GM23338 (cell line): ENCODE measurements at places on chromosomes 1 and 21. TPM values are rescaled to one million over a fixed set of nuclear protein-coding genes. Genes with fewer than 3 reads are reported as not detected.

Gene MAP3K21
- total RNA-seq: 37.2 and 40.1 TPM in 2 replicates

GRCh38 chr1:1616045-1616790 is 918 bp downstream of the MIB2 start:
- no peak for DNase-seq

DNA sequence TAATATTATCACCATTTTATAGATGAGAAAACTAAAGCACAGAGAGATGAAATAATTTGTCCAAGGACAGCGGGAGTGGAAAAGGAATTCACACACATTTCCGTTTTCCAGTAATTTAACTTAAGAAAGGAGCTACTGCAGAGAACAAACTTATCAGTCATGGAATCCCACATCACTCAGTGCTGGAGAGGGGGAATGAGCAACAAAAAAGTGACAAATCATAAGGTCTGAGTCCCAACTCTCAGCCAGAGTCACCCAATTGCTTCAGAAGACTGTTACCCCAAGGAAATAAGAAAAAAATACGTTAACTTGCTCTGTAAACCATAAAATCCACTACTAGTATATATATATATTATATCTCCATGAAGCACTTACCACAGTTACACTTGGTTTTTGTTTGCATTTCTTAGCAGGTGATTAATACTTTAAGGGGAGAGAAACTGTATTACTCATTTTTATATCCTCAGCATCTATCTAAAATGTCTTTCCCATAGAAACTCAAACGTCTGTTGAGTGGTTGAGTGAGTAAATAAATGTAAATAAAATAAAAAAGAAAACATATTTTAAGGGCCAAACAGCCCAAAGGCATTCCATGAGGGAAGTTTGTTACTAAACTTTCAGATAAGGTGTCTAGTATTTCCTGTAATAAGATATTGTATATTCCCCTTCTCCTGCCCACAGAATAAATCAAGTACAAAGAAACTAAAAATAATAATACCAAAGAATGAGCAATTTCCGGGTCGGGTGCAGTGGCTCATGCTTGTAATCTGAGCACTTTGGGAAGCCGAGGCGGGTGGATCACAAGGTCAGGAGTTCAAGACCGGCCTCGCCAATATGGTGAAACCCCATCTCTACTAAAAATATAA is 76.8 kb downstream of the SLC45A1 start:
- DNase-seq: no peak

DNA sequence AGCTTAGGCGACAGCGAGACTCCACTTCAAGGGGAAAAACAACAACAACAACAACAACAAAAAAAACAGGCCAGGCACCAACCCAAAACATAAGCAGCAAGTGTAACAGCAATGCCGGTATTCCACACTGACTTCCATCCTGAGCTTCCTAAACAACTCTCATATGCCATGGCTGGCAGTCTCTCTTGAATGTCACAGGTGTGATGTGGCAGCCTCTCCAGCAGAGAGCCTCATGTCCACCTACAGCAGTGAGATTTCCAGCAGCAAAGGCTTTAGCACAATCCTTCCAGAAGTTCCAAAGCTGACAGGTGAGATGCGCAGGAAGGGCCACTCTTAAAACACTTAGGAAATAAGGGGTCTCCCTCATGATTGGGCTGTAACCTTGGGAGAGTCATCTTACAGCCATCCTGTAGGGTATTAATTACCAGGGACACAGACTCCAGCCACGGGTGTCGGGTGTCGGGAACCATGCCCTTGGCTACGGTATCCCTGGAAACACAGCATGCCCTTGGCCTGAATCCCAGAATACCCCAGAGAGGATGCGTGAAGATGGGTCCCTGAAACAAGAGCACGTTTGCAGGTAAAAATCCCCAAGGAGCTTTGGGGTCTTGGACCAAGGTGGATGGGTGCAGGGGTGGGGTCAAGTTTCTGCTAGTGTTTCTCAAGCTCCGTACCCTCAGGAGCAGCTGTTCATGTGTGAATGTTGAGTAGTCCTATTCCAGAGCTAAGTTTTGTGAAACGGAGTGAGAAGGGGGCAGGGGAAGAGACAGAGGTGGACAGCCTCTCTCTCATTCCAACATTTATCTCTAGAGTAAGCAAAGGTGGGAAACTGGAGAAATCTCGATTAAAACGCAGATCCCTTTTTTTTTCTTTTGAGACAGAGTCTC is 31.4 kb downstream of the CLSTN1 start:
- peak; percentile 88 for DNase-seq

GRCh38 chr1:183983371-183984105 is 54.0 kb downstream of the COLGALT2 start:
- DNase-seq: no peak

DNA sequence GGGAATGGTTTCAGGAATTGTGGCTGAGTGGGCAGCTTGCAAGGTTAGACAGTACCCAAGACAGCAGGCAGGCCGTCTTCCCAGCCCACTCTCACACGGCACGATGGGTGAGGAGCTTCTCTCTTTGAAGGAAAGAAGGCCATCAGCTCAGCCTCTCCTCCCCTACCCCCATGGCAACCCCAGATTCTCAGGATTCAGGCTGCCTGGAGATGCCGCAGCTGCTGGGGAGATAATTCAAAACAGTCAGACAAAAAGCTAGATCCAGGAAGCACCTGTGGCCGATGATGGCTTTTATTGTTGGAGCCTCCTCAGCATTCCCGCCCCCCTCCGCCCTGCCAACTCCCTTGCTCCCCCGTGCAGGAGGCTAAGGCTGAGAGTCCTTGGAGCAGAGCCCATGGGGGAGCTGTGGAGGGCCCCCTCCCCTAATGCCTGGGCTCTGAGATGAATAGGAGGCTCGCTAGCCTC is 220.5 kb downstream of the TRABD2B start:
- peak; percentile 24 for DNase-seq

Gene FCGR1A
- not detected in 2 replicates for total RNA-seq

Gene PLA2G2C
- not detected in 2 replicates for total RNA-seq

Gene BSND
- 0.47 and 1.4 TPM in 2 replicates for total RNA-seq

Gene CFHR3
- total RNA-seq: 0.17 and 2.0 TPM in 2 replicates

- no peak for DNase-seq
Measured at GRCh38 chr1:16386454-16387113, 19.5 kb downstream of the SZRD1 start.

DNA sequence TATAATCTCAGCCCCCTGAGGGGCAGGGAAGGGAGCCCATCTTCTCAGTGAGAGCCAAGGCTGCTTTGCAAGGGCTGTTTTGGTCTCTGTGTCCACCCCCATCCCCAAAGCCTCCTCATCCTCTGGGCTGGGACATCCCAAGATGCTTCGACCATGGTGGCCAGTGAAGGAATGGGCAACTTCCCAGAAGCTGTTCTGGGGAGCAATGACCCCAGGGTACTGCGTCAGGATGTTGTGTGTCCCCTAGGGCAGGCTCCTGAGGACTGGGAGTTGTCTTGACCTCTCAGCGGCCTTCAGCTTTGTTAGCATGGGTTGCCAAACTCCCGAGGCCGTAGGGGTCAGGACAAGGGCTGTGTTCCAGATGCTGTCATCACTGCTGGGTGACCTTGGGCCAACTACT is 238.4 kb upstream of the POU3F1 start:
- no peak for DNase-seq

DNA sequence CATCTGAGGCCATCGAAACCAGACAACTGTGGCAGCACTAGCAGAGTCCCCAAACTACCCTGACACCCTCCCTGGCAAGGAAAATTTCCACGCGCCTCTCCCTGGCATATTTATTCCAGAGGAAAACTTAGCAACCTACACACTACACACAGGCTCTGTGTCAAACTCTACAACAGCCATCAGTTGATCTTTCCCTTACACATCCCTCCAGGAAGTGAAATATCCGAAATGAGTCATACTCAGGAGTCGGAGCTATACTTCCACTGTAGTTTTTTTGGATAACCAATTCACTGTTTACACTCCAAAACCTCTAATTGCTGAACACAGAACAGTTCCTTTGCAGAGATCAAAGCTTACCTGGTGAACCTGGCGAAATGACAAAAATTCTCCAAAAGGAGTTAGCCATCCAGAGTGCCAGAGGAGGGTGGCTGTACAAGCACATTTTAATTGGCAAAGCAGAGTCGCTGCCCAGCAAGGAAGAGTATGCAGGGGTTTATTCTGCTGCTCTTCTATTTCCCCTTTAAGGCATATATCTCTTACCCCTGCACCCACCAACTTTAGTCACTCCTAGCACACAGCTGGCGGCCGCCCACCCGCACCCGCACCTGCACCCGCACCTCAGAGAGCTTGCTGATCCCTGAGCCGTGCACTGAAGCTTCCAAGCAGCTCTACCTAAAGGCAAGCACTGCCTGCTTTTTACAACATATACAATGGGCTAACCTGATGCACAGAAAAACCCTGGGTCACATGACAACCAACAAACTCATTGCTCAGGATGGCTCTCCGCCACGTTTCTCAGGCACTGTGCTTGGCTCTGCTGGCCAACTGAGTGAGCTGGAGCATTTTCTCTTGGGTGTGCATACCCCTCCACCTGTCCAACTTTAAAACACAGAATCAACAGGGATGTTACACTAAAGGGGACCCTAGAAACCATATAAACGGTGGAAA is 54.9 kb downstream of the CAPZB start:
- no peak for DNase-seq

DNA sequence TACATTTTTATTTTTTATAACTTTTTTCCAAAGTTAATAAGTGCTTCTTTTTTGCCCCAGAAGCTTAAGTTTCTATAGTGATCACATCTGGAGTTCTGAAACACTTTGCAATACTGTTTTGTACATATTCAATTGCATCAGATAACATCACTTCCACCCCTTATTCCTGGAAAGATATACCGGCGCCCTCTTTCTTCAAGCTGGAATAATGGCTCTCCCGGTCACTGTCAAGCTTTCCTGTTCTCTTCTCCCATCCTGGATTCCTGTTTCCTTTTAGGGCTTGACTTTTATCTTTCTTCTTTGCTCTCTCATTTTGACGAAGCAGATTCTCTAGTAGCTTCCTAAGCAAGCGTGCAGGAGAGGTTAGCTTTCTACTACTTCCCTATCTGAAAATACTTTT is 1866.8 kb downstream of the MRPL39 start:
- DNase-seq: peak; percentile 39

DNA sequence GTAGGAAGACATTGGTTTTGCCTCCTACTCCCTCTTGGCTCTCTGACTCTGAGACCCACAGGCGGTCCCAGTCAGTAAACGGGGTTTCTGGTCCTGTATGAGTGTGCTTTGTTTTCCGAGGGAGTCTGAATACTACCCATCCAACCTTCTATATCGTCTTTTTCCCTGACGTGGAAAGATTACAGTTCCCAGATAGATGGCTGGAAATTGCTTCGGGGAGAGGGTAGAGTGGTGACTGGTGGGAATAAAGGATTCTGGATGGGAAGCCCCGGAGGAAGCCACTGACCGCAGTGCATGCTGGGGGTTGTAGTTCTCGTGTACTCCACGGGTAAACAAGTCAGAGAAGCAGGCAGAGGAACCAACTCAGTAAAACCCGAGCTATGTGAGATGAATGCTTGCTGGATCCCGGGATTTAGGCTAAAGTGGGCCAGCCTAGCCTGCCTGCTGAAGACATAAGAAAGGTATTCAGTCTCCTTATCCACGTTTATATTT is 66.2 kb upstream of the IRF2BP2 start:
- peak; percentile 91 for DNase-seq

- DNase-seq: no peak
Measured at GRCh38 chr1:96253246-96254035, 468.1 kb upstream of the PTBP2 start.

DNA sequence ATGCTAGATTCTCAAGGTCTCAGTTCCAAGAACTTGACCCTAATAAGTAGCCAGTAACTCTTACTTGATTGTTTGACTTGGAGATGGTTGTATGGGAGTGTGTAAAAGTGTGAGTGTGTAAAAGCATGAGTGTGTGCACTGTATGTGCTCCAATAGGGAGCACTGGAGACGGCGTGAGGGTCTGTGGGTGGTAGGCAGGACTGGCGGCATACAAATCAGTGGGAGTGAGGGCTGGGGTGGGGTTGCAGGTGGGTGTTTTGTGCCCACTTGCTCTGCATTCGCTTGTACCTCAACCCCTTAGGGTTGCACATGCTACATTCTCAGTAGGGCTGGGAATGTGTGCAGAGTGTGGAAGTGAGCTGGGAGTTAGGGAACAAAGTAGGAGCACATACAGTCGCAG is 79.5 kb upstream of the CD34 start:
- no peak for DNase-seq

Gene OR2M3
- not detected in 2 replicates for total RNA-seq

Gene GUCA2A
- not detected in 2 replicates for total RNA-seq

Gene GJA9
- total RNA-seq: not detected in 2 replicates

Gene ANXA9
- 1.7 and 2.2 TPM in 2 replicates for total RNA-seq

Gene FAM229A
- 0.27 and 4.2 TPM in 2 replicates for total RNA-seq

Gene CELA3B
- total RNA-seq: not detected in 2 replicates

Gene HSD3B2
- total RNA-seq: not detected in 2 replicates

Gene ATP1A2
- 17.7 and 18.3 TPM in 2 replicates for total RNA-seq

DNA sequence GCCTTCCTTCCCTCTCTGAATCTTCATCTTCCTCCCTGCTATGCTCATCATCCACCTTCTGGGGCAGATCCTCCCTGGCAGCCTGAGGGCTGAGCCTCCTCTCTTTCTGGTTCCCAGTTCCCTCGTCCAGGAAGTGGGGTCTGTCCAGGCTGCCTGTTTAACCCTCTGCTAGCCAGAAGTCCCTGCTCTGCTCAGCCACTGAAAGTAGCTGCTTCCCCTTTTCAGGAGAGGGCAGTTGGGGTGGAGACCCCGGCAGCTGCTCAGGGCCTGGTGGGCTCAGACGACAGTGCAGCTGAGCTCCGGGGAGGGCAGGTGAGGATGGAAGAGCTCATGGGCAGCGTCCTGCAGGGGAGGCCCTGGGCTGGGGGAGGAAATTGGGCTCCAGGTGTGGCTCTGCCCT is 43.1 kb upstream of the ETV3 start:
- DNase-seq: no peak

DNA sequence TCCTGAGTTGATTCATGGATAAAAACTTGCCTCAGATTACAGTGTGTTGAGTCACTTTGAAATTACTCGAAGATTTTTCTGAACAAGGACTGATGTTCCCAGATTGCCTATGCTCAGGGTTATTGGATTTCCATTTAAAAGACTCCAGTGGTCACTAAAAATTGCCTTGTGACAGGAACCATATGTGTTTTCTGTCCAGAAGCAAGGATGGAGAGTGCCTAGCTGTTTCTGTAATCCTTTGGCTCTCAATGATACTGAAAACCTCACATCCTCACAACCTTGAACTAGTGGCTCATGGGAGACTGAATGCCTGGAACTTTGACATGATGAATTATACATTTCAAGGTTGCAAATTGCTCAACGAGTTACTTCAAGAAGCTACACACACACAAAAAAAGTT is 1271.8 kb downstream of the BRINP3 start:
- DNase-seq: no peak

- DNase-seq: no peak
Measured at GRCh38 chr1:81149649-81150325, 650.9 kb upstream of the ADGRL2 start.

DNA sequence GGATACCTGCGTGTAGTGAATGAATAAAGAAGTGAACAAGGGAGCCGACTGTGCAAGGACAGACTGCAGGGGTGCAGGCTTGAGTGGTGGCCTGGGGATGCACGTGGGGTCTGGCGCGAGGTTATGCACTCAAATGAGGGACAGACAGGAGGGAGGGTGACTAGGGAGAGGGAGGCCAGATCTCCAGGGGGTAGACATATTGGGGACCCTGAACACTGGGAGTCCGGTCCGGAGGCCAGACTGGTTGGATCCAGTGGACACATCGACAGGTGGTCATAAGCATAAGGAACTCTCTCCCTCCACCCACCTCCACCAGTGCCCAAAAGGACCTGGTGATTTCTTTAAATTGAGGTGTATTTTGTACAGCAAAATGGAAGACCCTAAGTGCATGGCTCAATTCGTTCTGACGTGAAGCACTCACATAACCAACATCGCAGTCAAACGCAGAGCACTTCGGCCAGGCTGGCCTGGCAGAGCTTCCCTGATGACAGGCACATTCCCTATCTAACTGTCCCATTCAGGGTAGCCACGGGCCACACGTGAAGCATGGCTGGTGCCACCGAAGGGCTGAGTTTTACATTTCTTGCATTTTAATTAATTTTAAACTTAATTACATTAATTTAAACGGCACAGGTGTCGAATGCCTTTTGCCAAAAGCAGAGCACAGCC is 14.0 kb downstream of the WNT3A start:
- DNase-seq: no peak
